ENCODE measurements at places on chromosomes 7 and 10.

DNA sequence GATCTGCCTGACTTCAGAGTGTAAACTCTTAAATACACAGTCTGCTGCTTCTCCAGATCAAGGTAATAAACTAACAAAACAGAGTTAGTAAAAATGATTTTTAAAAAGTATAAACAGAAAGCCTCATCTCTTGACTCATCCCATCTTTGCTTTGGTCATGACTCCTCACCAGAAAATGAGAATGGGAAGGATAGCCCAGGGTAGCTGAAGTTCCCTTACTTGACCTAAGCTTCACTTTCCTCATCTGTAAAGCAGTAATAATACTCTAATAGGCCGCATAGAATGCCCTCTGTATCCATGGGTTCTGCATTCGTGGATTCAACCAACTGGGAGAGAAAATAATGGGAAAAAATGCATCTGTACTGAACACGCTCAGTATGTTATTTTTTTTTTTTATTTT lies 11.3 kb upstream of the SLC25A28 start:
- DNase-seq: no peak

- no peak for DNase-seq
Measured at GRCh38 chr7:25379351-25380300, 151.3 kb upstream of the NPVF start.

DNA sequence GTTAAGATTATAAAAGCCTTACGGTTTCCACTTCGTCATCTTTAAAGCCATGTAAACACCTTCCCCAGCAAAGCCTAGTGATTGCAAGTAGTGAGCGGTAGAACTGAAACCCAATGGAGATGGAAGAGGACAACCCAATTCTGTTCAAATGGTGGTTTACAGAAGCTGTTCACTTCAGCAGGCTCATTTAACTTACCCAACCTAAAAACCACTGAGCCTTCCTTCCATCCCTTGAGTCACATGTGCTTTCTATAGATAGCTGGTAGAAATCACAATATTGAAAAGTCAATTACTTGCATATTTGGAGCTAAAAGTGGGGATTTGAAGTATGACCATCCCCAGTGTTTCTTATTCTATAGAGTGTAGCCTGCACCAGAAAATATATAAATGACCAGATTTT lies 667.7 kb downstream of the SUGCT start:
- no peak for DNase-seq

GRCh38 chr7:158102897-158103296 lies 484.7 kb downstream of the PTPRN2 start:
- no peak for DNase-seq

GRCh38 chr10:36721871-36722270 lies 403.5 kb upstream of the ANKRD30A start:
- DNase-seq: no peak

DNA sequence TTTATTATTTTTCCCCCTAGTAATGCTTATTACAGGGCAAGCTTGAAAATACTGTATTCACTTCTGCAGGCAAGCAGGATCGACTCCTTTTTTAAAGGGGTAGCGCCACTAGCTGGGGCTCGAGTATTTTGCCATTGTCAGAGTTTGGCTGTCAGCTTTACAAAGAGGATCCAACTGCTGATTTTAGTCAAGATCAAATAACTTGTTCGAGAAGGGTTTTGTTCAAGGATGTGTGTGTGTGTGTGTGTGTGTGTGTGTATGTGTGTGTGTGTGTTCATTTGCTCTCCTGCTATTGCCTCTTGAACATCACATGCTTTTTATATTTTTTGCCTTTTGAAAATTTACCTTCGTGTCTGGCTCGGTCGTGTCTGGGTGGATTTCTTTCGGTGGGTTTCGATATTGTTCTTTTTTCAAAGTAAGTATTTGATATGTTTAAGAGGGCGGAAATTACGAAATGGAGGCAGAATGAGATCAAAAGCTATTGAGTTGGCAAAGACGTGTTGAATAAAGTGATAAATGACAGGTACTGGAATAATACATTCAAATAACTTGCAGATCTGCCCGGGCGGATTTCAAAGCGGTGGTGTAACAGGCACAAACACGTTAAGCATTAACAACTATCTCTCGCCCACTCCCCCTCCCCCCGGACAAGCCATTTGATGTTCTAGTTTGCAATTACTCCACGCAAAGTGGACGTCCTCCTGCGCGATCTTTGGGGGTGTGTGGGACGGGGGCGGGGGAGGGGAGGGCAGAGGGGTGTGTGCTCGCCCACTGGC lies 1.1 kb downstream of the ARID5B start:
- DNase-seq: peak; percentile 74

- DNase-seq: no peak
Measured at GRCh38 chr10:7475046-7475911, 64.4 kb upstream of the SFMBT2 start.

- DNase-seq: no peak
Measured at GRCh38 chr7:42189535-42189934, 47.5 kb downstream of the GLI3 start.

DNA sequence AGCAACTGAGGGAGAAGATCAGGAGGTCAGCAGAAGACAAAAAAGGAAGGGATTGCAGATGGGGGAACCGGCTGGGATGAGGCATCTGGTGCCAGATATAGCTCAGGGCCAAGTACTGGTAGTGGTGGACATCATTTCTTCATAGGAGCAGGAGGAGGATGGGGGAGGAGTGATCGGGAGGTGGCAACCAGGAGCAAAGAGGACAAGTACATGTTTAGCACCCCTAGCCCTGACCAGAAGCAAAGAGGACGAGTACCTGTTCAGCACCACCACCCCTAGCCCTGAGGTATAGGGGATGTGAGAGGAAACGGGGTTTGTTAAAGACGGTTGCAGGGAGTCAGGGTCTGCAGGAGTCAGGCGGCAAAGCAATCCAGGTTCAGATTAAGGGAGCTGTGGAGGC lies 84.5 kb upstream of the NPS start:
- no peak for DNase-seq

- DNase-seq: no peak
Measured at GRCh38 chr10:128489324-128490247, 363.4 kb upstream of the MKI67 start.

GRCh38 chr7:80843018-80843677 lies 75.7 kb downstream of the SEMA3C start:
- DNase-seq: no peak

GRCh38 chr10:104240078-104240477 lies 7.9 kb upstream of the CFAP43 start:
- DNase-seq: no peak

DNA sequence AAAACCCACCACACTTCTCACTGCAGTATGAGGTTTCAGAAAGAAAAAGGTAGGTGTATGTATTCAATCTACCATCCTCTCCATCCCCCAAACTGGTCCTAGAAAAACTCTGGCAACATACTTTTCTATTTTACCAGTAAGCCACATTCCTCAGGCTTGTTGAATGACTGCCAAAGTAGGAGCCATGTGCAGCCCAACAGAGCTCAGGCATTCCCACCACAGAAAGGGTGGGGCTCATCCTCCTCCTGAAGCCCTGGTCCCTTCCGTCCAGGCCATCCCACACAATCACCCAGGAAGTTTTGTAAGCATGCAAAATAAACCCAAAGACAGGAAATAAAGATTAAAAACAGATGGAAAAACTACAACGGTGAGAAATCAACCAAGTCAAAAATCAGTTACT lies 57.2 kb downstream of the MAD1L1 start:
- DNase-seq: no peak

DNA sequence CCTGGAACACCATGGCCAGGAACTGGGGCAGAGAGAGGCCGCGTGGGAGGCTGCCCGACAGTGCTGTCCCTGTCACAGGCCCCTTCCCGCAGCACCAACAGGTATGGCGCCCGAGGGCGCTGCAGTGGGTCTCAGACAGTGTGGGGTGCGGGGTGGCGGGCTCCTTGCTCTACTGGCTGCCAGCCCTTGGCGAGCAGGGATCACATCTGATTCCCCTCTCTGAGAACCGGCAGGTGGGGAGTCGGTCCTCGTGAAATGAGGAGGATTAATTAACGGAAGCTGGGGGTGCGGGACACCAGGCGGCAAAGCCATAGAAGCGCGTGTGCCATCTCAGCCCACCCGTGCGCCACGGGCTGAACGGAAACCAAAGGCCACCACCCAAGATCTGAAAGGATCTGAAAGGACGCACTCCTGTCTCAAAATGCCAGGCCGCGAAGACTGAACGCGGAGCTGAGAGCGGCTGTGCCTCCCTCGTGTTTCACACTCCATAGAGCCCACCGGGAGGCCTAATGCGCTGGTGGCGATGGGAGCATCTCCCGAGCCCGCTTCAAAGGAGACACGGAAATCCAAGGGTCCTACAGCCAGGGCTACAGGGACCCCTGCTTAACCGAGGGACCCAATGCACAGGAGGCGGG lies 6.8 kb downstream of the INTS1 start:
- DNase-seq: no peak

GRCh38 chr7:27364344-27364758 lies 121.7 kb downstream of the EVX1 start:
- no peak for DNase-seq

GRCh38 chr7:138204285-138204981 lies 128.2 kb downstream of the AKR1D1 start:
- DNase-seq: no peak

- no peak for DNase-seq
Measured at GRCh38 chr10:120981601-120982391, 130.6 kb downstream of the WDR11 start.

GRCh38 chr10:102835007-102835482 lies 2.2 kb downstream of the CYP17A1 start:
- DNase-seq: peak; percentile 69

DNA sequence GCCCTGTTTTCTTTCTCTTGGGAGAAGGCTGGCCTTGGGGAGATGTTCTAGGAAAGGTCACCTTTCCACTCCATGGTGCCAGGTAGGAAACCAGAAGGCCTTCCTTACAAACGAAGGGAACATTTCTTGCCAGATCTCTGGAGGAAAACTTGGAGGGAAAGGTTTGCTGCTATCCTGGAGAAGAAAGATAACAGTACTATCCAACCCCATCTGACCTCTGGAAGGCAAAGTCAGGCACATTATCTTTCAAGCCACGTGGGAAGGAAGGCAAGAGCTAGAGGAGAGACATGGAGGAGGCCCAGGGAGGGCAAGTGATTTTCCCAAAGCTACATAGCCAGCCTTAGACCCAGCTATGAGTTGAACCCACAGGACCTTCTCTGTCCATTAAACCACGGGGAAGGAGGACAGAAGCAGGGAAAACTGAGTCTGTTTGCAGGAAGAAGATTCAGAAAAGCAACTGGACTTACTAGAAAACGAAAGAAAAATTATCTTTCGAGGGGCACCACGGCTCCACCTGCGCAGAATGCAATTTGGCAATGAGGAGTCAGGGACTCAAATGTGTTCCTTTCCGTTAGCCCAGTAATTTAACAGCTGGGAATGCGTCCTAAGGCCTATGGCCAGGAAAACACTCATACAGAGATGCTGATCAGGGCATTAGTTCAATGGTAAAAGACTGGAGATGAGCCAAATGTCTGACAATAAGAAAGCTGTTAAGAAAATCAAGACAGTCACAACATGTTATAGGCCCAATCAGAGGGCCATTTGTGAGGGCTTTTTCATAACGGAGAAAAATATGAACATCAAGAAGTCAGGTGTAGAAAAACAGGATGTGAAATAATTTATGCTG lies 32.0 kb upstream of the PSAP start:
- no peak for DNase-seq

DNA sequence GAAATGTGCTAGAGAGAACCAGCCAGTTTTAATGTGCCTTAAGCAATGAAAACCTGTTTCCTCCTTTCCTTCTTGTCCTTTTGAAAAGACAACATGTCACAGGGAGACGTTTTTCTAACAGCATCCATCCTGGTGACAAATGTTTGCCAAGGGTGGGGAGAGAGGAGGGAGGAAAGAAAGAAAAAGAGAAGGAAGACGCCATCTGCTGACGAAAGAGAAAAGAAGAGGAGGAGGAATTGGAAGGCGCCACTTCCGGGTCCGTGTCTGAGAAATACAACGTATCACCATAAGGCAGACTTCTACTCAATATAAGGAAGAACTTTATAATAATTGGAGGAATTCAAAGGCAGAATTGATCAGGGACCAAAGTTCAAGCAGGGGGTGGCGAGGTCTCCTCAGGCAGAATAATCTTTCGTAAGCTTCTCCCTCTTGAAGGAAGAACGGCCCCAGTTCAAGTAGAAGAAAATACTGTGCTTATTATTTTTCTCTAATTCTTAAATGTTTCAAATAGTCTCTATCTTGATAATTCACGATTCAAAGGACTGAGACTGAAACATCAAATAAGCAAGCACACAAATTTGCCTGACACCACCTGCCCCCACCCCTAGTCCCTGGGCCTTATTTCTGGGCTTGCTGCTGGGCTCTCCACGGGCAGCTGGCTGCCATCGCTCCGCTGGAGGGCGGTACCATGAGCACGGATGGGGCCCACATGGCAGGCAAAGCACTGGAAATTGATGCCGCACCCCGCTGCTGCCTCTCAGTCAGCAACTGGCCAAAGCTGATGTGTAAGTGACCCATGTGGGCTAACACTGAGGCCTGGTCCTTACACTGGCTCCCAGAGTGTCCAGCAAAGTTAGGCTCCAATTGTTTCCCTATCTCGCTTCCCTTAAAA lies 273.7 kb upstream of the KLF14 start:
- peak; percentile 67 for DNase-seq

GRCh38 chr10:23442936-23443335 lies 4.1 kb downstream of the OTUD1 start:
- no peak for DNase-seq

- DNase-seq: no peak
Measured at GRCh38 chr7:158784270-158784669, 45.0 kb downstream of the ESYT2 start.

DNA sequence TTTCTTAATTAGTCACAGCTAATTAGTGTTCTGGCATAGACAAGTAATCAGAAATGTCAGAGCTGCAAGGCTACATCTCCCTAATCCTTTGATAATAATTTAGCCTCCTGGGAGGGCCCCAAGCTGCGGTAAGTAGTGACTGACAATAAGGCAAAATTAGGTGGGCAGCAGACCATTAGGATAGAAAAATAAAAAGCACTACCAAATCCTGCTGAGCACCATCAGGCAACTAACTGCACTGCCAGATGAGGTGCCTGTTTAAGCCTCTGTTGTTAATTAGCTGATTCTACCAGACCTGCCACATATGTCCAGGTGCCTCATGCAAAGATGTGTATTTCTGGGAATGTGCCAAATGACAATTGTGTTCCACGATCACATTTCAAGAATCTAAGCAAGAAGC lies 32.5 kb upstream of the FEZF1 start:
- no peak for DNase-seq

DNA sequence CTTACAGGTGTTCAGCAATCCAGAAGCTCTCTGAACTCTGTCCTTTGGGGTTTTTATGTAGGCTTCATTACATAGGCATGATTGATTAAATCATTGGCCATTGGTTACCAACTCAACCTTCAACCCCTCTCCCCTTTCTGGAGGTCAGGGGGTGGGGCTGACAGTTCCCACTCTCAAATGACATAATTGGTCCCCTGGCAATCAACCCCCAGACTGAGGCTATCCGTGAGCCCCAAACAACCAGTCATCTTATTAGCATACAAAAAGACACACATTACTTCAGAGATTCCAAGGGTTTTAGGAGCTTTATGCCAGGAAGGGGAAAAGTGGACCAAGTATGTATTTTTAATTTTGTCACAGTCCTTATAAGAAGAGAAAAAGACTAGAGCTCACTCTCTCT lies 92.1 kb downstream of the ZNF467 start:
- DNase-seq: no peak

GRCh38 chr7:133253519-133253875 lies 619 bp downstream of the EXOC4 start:
- no peak for DNase-seq
